ENCODE measurements at places on chromosomes 3 and 15.

- peak overlapping the region; percentile 67 for H3K27ac ChIP-seq
- H3K36me3 ChIP-seq = no peaks in the 10 kb centered on the region
- H3K4me1 ChIP-seq = peaks cover 96% of the 10 kb centered on the region
- no peak overlapping the region for H3K4me3 ChIP-seq
These were observed 72.8 kb downstream of the SMAD3 start for GRCh38 chr15:67137951-67138848.

- H3K4me1 ChIP-seq = peaks cover 25% of the 10 kb centered on the region
- DNase-seq = peak; percentile 65
- H3K27ac ChIP-seq = no peak overlapping the region
- no peak overlapping the region for H3K4me3 ChIP-seq
- H3K27me3 ChIP-seq = no peaks in the 10 kb centered on the region
These were observed 96.1 kb downstream of the MCTP2 start for GRCh38 chr15:94327356-94327936.

- H3K4me3 ChIP-seq = no peak overlapping the region
- no peak overlapping the region for H3K27ac ChIP-seq
These were observed 161.5 kb upstream of the PFN2 start for GRCh38 chr3:150132101-150132749.

- H3K27me3 ChIP-seq = no peaks in the 10 kb centered on the region
- peak overlapping the region; percentile 72 for H3K27ac ChIP-seq
- peaks cover 49% of the 10 kb centered on the region for H3K4me1 ChIP-seq
- H3K36me3 ChIP-seq = no peaks in the 10 kb centered on the region
These were observed 63.9 kb downstream of the CRTC3 start for GRCh38 chr15:90593499-90594158.

DNA sequence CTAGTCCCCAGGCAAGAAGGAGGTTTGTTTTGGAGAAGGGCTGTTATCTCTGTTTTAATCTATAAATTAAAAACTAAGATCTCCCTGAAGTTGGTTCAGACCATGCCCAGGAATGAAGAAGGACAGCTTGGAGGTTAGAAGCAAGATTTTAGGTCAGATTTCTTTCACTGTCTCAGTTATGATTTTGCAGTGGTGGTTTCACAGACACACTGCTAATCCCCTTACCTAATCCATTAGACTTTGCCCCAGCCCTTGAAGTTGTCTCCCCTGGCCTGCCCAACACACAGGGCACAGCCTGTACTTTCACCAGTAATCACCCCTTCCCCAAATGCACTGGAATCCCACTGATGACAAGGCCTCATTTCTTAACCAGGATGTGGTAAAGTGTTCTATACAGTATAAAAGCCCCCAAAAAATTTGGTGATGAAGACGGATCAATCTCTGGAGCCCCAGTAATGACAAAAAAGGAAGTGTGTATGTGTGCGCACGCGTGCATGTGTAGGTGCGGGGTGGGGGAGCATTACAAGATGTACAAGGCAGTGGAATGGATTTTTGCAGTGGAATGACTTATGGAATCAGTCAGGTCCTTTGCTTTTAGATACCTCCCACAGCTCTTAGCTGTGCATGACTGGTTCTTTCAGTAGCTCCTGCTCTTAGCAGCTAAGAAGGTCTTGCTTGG is 73.1 kb upstream of the TERB2 start:
- H3K27me3 ChIP-seq = no peaks in the 10 kb centered on the region
- H3K4me3 ChIP-seq = no peak overlapping the region
- no peak for DNase-seq
- no peaks in the 10 kb centered on the region for H3K4me1 ChIP-seq
- H3K36me3 ChIP-seq = no peaks in the 10 kb centered on the region

DNA sequence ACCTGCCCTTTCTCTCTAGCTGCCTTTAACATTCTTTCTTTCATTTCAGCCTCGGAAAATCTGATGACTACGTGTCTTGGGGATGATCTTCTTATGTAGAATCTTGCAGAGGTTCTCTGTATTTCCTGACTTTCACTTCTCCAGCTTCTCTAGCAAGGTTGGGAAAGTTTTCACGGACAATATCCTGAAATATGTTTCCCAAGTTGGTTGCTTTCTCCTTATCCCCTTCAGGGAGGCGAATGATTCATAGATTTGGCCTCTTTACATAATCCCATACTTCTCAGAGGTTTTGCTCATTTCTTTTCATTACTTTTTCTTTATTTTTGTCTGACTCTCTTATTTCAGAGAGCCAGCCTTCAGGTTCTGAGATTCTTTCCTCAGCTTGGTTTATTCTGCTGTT is 62.1 kb upstream of the CCDC54 start:
- H3K27ac ChIP-seq = no peak overlapping the region
- H3K4me3 ChIP-seq = no peak overlapping the region
- DNase-seq = no peak
- H3K36me3 ChIP-seq = no peaks in the 10 kb centered on the region

GRCh38 chr3:27877061-27878013 is 155.2 kb upstream of the EOMES start:
- no peak overlapping the region for H3K4me3 ChIP-seq
- no peaks in the 10 kb centered on the region for H3K36me3 ChIP-seq
- H3K27me3 ChIP-seq = no peaks in the 10 kb centered on the region
- H3K27ac ChIP-seq = no peak overlapping the region
- DNase-seq = no peak

DNA sequence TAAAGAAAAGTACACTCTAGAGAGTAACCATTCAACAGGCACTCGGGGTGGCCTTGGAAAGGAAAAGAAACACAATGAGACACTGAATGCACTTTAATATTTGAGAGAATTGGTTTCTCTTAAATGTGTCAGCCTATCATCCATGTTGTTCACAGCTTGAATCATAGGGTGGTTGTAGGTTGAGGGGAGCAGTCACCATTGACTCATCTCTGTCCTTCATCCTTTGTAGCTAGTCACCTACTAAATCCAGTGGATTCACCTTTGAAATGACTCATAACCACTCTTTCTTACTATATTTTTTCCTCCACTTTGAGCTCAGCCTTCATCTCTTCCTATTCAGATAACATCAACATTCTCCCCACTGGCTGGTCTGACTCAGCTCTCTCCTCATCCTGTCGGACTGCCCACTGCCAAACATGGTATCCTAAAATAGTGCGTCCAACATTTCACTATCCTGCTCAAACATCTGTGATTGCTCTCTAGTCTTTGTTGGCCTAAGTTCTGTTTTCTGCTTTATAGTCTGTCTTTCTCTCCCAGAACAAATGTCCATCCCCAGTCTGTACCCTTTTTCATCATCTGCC is 182.7 kb upstream of the GADL1 start:
- no peak overlapping the region for H3K4me3 ChIP-seq
- no peak overlapping the region for H3K27ac ChIP-seq
- H3K4me1 ChIP-seq = no peaks in the 10 kb centered on the region
- no peaks in the 10 kb centered on the region for H3K27me3 ChIP-seq
- H3K36me3 ChIP-seq = no peaks in the 10 kb centered on the region

GRCh38 chr3:132317229-132317948 is at the start of gene ACP3:
Gene ACP3 (plus strand): TSS chr3:132317407. CDS start chr3:132317457, 50 bp downstream.
- peak; percentile 62 for DNase-seq
- H3K27ac ChIP-seq = peak within 1 kb of the TSS; percentile 86
- peaks cover 33% of the 10 kb centered on the region for H3K4me1 ChIP-seq
- H3K36me3 ChIP-seq = no peaks in the 10 kb centered on the region
- no peaks in the 10 kb centered on the region for H3K27me3 ChIP-seq

DNA sequence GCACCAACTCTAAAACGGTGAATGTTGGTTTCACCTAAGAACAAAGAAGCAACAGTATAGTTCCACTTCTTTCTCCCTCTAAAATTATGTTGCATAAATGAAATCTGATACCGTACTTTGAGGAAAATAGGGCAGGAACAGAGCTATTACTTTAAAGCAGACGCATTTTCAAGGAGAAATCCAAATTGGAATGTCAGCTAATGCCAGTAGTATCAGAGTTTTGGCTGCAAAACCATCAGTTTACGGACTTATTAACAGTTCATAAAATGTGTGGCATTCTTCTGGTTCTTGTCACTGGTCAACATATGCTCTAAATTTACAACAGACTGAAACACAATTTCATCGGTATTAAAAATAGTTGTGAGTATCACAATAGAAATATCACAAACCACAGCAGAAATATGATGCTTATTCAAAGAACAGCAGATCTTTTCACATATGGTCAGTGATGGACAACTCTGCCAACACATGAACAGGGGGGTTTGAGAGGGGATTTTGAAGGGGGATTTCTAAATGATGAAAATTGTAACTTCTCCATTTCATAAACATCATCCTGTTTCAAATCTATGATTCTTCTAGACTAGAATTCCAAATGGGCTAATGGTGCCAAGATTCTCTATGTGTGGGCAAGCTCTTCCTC is 38.7 kb upstream of the ROBO2 start:
- no peaks in the 10 kb centered on the region for H3K4me1 ChIP-seq
- no peak for DNase-seq

GRCh38 chr3:187369089-187369447 is 883 bp downstream of the RTP4 start:
- peaks cover 8% of the 10 kb centered on the region for H3K4me1 ChIP-seq
- H3K27ac ChIP-seq = no peak overlapping the region
- peaks cover 17% of the 10 kb centered on the region for H3K36me3 ChIP-seq
- H3K4me3 ChIP-seq = peak overlapping the region; percentile 52
- H3K27me3 ChIP-seq = no peaks in the 10 kb centered on the region

- H3K27me3 ChIP-seq = no peaks in the 10 kb centered on the region
- peaks cover 52% of the 10 kb centered on the region for H3K4me1 ChIP-seq
- H3K4me3 ChIP-seq = no peak overlapping the region
- H3K27ac ChIP-seq = peak overlapping the region; percentile 57
- no peaks in the 10 kb centered on the region for H3K36me3 ChIP-seq
- no peak for DNase-seq
These were observed 89.7 kb downstream of the MAGI1 start for GRCh38 chr3:65948841-65949573.

GRCh38 chr3:130839813-130840212 is 54.1 kb upstream of the ATP2C1 start:
- no peaks in the 10 kb centered on the region for H3K27me3 ChIP-seq
- H3K4me1 ChIP-seq = no peaks in the 10 kb centered on the region
- H3K4me3 ChIP-seq = no peak overlapping the region

Data from stomach (tissue), 19 donors.